Activated CD8-positive, alpha-beta T cell treated with anti-CD3 and anti-CD28 coated beads, Interleukin-2, amount 10 ng/mL, durations not matched to agents 7 days and 5 days (primary cell): ENCODE measurements at places on chromosomes 7 and 10. TPM values are rescaled to one million over a fixed set of nuclear protein-coding genes. Genes with fewer than 3 reads are reported as not detected.

DNA sequence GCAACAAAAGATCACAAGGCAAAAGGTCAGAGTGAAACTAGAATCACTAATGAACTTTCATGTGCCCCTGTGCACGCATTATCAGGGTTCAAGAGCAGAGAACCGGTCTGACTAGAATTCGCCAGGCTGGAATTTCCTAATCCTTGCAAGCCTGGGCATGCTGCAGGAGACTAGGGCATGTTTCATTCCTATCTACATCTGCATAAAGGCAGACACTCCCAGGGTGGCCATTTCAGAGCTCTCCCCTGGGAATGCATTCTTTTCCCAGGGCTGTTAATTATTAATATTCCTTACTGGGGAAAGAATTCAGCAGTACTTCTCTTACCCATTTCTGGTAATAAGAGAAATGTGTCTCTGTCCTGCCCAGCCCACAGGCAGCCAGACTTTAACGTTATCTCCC is 90.5 kb downstream of the CDC14C start:
- H3K36me3 ChIP-seq: no peaks in the 10 kb centered on the region
- no peak overlapping the region for H3K27ac ChIP-seq
- no peak overlapping the region for H3K4me3 ChIP-seq
- no peaks in the 10 kb centered on the region for H3K27me3 ChIP-seq

- no peaks in the 10 kb centered on the region for H3K27me3 ChIP-seq
- DNase-seq: no peak
- no peaks in the 10 kb centered on the region for H3K4me1 ChIP-seq
- no peaks in the 10 kb centered on the region for H3K36me3 ChIP-seq
- no peak overlapping the region for H3K27ac ChIP-seq
These were observed 35.3 kb downstream of the CHST3 start for GRCh38 chr10:71999360-72000072.

DNA sequence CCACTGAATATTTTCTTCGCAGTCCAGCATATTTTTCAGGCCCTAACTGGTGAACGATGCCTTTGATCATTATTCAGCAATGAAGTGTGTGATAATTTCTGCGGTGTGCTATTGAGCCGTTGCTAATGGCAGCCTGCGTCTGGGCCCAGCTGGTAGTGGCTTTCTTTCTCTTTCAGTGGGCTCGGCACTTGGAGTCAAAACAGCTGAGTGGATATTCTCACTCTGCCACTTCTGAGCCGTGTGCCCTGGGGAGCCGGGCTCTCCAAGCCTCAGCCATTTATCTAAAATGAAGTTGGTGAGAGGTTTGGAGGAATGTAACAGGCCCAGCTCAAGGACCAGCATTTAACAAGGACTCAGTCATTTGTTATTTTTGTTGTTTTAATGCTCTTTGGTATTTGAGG is 87.5 kb upstream of the IFRD1 start:
- H3K4me3 ChIP-seq: no peak overlapping the region
- H3K27ac ChIP-seq: no peak overlapping the region
- H3K4me1 ChIP-seq: no peaks in the 10 kb centered on the region
- H3K36me3 ChIP-seq: no peaks in the 10 kb centered on the region
- no peaks in the 10 kb centered on the region for H3K27me3 ChIP-seq

DNA sequence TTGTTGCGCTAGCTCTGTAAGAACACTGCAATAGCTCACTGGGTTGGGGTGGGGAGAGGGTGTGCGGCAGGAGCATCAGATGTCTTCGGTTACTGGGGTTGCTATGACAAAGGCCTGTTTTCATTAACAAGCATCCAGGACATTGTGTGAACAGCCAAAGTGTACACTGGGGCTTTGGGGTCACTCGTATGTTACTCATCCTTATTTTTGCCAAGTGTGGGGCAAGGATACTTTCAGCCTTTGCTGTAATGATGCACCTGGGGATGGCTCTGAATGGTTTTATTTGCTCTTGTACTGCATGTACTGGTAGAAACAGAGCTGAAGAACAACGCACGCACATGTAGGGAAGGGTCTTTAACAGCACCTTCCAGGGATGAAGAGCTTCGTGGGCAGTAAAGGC is 73.0 kb upstream of the AFAP1L2 start:
- H3K27me3 ChIP-seq: no peaks in the 10 kb centered on the region
- H3K4me3 ChIP-seq: no peak overlapping the region
- peaks cover 16% of the 10 kb centered on the region for H3K36me3 ChIP-seq
- no peak overlapping the region for H3K27ac ChIP-seq
- no peak for DNase-seq

DNA sequence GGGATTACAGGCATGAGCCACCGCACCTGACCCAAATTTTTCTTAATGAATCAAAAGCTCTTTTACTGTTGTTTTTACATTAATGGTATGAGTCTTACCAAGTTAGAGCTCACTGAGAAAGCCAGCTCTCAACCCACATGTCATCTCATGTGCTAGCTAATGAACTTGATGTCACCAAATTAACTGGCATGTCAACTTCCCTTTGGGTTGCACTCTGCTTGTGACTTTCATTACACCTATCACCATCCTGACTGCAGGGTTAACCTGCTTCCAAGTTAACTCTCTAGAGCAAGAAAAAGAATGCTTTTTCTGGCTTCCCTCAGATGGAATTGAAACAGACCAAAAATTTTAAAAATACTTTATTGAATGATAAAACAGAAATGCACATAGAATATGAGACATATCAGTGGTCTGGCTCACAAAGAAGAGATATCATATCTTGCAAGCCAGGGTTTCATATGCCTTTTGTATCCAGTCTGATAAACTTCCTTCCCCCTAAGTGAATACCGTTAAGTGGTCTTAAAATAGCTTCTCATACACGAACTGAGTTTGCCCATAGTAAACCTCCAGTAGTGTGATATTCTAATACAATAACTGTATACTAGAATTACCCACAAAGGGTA is 42.9 kb upstream of the TRIM24 start:
- H3K27ac ChIP-seq: no peak overlapping the region
- no peaks in the 10 kb centered on the region for H3K4me1 ChIP-seq
- H3K27me3 ChIP-seq: no peaks in the 10 kb centered on the region
- H3K36me3 ChIP-seq: no peaks in the 10 kb centered on the region
- DNase-seq: no peak
- no peak overlapping the region for H3K4me3 ChIP-seq

DNA sequence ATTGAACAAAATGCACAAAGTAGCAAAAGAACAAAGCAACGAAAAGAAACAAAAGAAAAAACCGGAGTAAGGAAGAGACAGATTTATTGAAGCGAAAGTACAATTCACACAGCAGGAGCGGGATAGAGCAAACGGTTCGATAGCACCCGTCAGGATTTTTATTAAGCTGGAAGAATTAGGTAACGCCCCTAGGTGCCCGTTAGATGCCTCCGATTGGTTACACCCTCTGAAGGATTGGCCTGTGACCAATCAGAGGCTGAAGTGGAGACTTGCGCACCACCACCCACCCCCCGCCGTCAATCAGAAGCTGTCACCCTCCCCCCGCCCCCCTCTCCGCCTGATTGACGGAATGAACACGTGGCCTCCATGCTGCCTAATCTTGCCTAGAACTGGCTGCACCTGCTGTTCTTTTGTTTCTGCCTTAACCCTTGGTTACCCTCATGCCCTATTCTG is 16.8 kb downstream of the OCM2 start:
- no peak for DNase-seq
- H3K36me3 ChIP-seq: peaks cover 24% of the 10 kb centered on the region

DNA sequence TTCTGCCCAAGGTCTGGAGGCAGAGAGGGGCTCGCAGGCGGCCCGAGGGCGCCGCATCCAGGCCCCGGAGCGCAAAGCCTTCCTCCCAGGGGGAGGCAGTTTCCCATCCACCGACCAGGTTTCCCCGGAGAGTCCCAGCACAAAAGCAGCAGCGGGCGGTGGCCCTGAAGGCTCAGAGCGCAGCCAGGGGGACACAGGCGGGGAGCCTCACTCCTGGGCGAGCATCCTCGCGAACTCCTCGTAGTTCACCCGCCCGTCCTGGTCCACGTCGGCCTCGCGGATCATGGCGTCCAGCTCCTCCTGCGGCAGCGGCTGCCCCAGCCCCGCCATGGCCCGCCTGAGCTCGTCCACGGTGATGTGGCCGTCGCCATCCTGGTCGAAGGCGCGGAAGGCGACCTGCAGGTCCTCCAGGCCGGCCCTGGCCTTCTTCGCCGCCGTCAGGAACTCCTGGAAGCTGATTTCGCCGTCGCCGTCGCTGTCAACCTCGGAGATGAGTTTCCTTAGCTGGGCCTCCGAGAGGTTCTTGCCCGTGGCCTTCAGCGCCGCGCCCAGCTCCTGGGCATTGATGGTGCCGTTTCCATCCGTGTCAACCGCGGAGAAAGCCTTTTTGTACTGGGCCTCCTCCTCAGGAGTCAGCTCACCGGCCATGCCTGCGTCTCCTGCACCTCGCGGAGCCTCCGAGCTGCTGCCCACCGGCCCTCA is 428 bp downstream of the CALML5 start:
- H3K4me1 ChIP-seq: no peaks in the 10 kb centered on the region
- peaks cover 17% of the 10 kb centered on the region for H3K27me3 ChIP-seq
- DNase-seq: no peak
- no peak overlapping the region for H3K27ac ChIP-seq

DNA sequence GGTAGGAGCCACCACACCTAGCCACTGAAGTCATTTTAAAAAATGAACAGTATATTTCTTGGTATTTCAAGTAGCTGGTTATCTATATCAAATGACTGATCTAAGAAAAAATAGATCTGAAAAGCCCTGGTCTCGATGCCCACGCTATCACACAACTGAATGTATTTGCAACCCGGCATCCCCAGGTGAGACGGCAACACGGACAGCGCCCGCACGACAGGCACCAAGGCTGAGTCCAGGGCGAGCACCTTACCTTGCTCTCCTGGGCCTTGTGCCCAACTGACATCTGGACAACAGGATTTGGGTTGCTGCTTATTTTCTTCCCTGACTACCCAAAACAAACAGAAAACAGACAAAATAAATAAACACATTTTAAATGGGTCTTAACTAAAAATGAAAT is 44.8 kb upstream of the NCAPG2 start:
- H3K27me3 ChIP-seq: no peaks in the 10 kb centered on the region
- H3K4me3 ChIP-seq: no peak overlapping the region
- peak; percentile 13 for DNase-seq
- H3K27ac ChIP-seq: no peak overlapping the region
- H3K4me1 ChIP-seq: no peaks in the 10 kb centered on the region

GRCh38 chr10:92202536-92202935 is 88.3 kb downstream of the CPEB3 start:
- H3K27ac ChIP-seq: no peak overlapping the region
- DNase-seq: no peak
- no peak overlapping the region for H3K4me3 ChIP-seq
- H3K27me3 ChIP-seq: no peaks in the 10 kb centered on the region
- H3K4me1 ChIP-seq: no peaks in the 10 kb centered on the region
- H3K36me3 ChIP-seq: peaks cover 3% of the 10 kb centered on the region

Gene IFIT1B
- total RNA-seq: not detected

Gene TMEM139
- total RNA-seq: 0.29 TPM
